Astrocyte (in vitro differentiated cells and primary cell): ENCODE measurements at places on chromosomes 12 and 14. TPM values are rescaled to one million over a fixed set of nuclear protein-coding genes. Genes with fewer than 3 reads are reported as not detected.

DNA sequence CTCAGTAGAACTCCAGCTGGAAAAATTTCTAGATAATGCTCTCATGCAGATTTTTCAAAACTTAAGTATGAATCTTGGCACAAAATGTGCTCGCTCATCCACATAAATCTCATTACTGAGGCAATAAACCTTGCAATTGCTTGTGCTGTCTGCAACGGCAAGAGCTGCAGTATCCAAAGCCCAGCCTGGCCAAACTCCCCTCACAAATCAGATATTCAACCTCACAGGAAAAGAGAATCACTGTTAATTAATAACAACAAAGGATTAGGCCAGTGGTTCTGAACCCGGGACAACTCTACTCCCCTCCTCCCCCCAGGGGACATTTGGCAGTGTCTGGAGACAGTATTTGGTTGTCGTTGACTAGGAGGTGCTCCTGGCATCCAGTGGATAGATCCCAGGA is 19.2 kb upstream of the CORO1C start:
- peak; percentile 38 for DNase-seq
- H3K27ac ChIP-seq, result no peak overlapping the region
- no peaks in the 10 kb centered on the region for H3K4me1 ChIP-seq
- no peaks in the 10 kb centered on the region for H3K27me3 ChIP-seq
- H3K36me3 ChIP-seq, result no peaks in the 10 kb centered on the region
- no peak overlapping the region for H3K4me3 ChIP-seq

- peak; percentile 100 for DNase-seq
- peak overlapping the region; percentile 99 for H3K27ac ChIP-seq
- peaks cover 29% of the 10 kb centered on the region for H3K36me3 ChIP-seq
- H3K4me1 ChIP-seq, result peaks cover 58% of the 10 kb centered on the region
- no peaks in the 10 kb centered on the region for H3K27me3 ChIP-seq
- no peak overlapping the region for H3K4me3 ChIP-seq
Measured at GRCh38 chr12:108696111-108696995, 35.0 kb downstream of the CORO1C start.

DNA sequence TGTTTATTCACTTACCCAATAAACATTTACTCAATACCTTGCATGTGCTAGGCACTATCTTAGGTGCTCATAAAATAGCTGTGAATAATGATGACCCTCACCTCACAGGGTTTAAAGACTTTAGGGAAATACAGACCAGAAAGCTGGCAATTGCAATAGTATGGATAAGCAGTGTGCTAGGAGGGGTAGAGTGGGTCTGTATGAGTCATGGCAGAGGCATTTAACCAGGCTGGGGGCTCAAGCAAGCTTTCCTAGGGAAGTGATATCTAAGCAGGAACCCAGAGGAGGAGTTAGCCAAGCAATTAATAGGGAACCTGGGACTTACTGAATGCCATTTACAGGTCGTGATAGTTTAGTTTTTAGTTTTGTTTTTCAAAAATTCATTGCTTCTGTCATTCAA is 123.9 kb upstream of the CCDC198 start:
- H3K27ac ChIP-seq, result no peak overlapping the region
- DNase-seq, result no peak
- H3K27me3 ChIP-seq, result no peaks in the 10 kb centered on the region
- no peak overlapping the region for H3K4me3 ChIP-seq
- no peaks in the 10 kb centered on the region for H3K36me3 ChIP-seq

DNA sequence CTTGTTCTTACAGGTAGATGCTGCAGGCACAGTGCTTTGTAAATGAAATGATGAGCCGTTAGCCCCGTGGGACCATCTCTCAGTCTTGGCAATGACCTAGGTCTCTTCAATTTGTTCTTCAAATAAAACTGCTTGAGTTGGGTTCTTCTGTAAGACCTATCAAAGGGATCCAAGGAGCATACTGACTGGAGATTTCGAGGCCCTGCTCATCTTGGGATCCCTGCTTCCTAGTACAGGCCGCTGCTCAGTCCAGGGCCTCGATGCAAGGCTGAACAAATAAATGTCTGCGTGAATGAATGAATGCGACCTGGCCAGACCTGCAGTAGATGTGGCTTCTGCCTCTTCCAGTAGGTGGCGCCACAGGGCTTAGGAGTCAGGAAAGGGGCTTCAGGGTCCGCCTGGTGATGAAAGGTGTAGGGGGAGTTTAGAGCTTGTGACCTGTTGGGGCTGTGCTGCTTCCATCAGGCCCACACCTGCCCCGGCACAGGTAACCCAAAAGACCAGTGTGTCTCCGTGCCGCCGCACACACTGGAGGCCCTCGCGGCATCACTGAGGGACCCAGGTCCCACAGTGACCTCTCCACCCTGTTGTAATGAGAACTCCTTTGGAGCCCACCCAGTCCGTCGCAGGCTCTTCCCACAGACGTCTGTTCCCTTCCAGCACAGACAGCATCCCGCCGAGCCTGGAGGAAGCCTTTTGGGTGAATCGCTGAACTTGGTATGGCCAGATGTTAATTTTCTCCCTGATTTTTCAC is 4.4 kb downstream of the CACNA1C start:
- H3K27me3 ChIP-seq, result peaks cover 8% of the 10 kb centered on the region
- H3K27ac ChIP-seq, result no peak overlapping the region
- H3K4me1 ChIP-seq, result no peaks in the 10 kb centered on the region
- DNase-seq, result no peak

DNA sequence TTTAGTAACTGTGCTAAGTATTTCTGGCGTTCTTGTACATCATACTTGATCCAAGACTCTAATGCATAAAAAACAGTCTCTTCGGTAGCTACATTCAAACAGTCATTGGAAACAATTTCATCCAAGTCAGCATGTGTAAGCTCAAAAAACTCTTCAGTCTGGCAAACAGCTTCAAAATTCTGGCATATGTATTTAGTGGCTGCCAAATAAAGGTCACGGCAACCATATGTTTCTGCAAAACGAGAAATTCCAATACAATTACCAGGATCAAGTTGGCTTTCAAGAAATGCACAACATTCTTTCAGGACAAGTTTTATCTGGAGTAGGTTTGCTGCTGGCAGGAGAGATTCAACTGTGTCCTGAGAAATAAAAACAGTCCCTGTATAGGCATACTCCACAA is 16.5 kb downstream of the KLHL28 start:
- no peaks in the 10 kb centered on the region for H3K27me3 ChIP-seq
- no peak overlapping the region for H3K4me3 ChIP-seq

- no peaks in the 10 kb centered on the region for H3K36me3 ChIP-seq
- H3K4me3 ChIP-seq, result no peak overlapping the region
- H3K4me1 ChIP-seq, result no peaks in the 10 kb centered on the region
Measured at GRCh38 chr12:107779077-107779831, 4.8 kb downstream of the ASCL4 start.

DNA sequence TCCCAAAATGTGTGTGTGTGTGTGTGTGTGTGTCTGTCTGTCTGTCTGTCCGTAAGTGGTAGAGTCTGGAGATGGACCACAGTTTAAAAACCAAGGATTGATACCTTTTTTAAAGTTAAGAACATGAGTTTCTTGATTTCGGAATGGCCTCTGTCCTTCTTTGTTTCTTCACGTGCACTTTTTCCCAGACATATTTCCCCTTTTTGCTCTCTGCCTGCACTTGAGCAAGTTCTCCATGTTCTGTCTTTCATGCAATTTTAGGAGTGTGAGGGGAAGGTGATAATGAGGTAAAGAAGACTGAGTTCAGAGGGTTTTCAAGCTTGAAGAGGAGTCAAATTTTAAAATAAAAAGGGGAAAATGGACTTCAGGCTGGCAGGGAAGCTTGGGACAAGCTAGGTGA is 12.7 kb downstream of the OLR1 start:
- H3K36me3 ChIP-seq, result no peaks in the 10 kb centered on the region
- DNase-seq, result no peak

GRCh38 chr14:35223927-35224326 is 68.3 kb upstream of the PSMA6 start:
- no peak overlapping the region for H3K27ac ChIP-seq
- peaks cover 3% of the 10 kb centered on the region for H3K36me3 ChIP-seq
- H3K4me1 ChIP-seq, result no peaks in the 10 kb centered on the region
- H3K27me3 ChIP-seq, result no peaks in the 10 kb centered on the region

DNA sequence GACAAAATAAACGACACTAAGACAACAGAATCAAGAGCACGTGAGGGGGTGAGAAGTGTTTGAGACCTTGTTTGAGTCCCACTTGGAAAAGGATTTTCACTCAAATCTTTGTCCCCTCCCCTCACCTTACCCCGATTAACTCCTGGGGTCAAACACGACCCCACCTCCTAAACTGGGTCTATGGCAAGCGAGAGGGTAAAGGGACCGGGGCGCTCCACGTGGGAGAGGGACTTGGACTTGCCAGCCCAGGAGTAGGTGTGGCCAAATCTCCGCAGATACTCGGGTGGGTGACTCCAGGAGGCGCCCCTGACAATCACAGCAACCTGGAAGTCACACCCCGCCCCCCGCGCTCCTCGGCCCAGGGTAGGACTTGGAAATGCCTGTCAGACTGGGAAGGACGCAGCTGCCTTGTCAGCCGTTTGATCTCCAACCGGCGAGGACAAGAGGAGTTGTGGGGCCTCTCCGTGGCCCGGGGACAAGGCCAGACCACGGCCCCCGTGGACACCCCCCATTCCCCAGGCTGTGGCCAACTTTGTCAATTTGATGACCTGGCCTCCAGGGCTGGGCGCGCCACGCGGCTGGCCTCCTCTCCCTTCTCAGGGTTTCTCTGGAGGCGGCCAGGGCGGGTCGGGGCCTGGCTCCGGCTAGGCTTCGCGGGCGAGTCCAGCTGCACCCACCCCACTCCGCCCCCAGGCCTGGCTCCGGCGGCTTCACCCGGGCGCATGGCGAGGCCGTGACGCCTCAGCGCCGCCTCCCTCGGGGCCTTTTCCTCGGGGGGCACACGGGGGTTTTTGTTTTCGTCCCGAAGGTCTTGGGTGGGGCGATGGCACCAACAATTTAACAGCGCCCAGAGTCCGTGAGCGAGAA is 1.1 kb upstream of the BCL11B start:
- H3K36me3 ChIP-seq, result no peaks in the 10 kb centered on the region
- peak overlapping the region; percentile 61 for H3K4me3 ChIP-seq
- H3K4me1 ChIP-seq, result peaks cover 17% of the 10 kb centered on the region

DNA sequence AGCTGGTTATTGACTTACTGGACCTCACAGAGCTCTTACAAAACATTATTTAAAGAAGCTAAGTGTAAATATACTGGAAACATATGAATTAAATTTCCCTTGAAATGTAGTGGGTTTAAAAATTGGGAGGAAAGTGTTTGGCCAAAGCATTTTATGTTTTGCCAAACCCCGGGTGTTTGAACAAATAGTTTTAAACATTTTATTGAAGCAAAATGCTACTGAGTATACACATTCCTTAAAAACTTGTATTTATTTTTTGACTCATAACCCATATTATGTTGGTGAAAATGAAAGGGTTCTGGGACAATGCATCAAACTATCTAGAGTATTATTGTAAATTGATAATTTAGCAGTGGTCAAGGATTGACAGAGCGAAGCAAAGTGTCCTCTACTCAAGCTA is 1048.5 kb downstream of the SLC6A15 start:
- no peaks in the 10 kb centered on the region for H3K4me1 ChIP-seq
- no peak for DNase-seq
- H3K4me3 ChIP-seq, result no peak overlapping the region

GRCh38 chr12:26135571-26135970 is 10.7 kb upstream of the BHLHE41 start:
- DNase-seq, result peak; percentile 47
- H3K27ac ChIP-seq, result peak overlapping the region; percentile 39
- no peak overlapping the region for H3K4me3 ChIP-seq
- no peaks in the 10 kb centered on the region for H3K27me3 ChIP-seq
- no peaks in the 10 kb centered on the region for H3K36me3 ChIP-seq
- peaks cover 12% of the 10 kb centered on the region for H3K4me1 ChIP-seq

GRCh38 chr14:83289390-83289789 is 1755.7 kb upstream of the SEL1L start:
- H3K36me3 ChIP-seq, result no peaks in the 10 kb centered on the region
- H3K4me3 ChIP-seq, result no peak overlapping the region
- H3K4me1 ChIP-seq, result no peaks in the 10 kb centered on the region
- H3K27me3 ChIP-seq, result no peaks in the 10 kb centered on the region
- no peak for DNase-seq

- H3K36me3 ChIP-seq, result no peaks in the 10 kb centered on the region
- no peak overlapping the region for H3K4me3 ChIP-seq
- DNase-seq, result peak; percentile 62
- H3K4me1 ChIP-seq, result no peaks in the 10 kb centered on the region
- H3K27ac ChIP-seq, result no peak overlapping the region
Measured at GRCh38 chr14:63677891-63678379, 36.3 kb upstream of the WDR89 start.

- no peak overlapping the region for H3K27ac ChIP-seq
- H3K27me3 ChIP-seq, result no peaks in the 10 kb centered on the region
- H3K4me1 ChIP-seq, result no peaks in the 10 kb centered on the region
Measured at GRCh38 chr12:73384592-73384991, 1112.4 kb downstream of the TRHDE start.

DNA sequence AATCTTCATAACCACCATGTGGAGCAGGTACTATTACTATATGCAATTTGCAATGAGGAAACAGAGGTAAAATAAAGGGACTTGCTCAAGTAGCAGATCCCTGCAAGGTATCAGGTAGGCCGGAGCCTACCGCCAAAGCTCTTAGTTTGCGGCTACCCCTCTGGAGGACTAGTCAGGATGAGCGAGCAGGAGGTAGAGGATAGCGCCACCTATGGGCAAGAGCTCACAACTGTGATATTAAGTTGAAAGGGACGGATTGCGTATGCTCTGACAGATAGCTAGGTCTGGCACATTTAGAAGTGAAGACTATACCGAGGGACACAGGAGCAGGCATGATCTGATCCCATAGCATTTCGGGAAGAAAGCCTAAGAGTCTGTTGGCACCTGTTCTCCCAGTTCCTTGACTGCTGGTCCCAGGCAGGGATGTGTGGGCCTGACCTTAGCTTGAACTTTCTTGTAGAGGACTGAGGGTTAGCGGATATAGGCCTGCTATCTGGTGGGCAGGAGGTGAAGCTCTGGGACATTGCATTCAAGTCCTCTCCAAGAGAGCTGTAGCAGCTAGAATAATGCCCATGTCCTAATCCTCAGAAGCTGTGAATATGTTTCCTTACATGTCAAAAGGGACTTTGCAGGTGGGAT is 48.0 kb downstream of the SLC17A8 start:
- no peak overlapping the region for H3K27ac ChIP-seq
- no peaks in the 10 kb centered on the region for H3K4me1 ChIP-seq
- H3K36me3 ChIP-seq, result no peaks in the 10 kb centered on the region
- DNase-seq, result no peak
- no peaks in the 10 kb centered on the region for H3K27me3 ChIP-seq

Gene CCDC38
- total RNA-seq, result 0.07 TPM in 1 of 2 replicates, not detected in the other

Gene FOXN4
- not detected in 2 replicates for total RNA-seq

Gene CRADD
- total RNA-seq, result 7.6 and 8.8 TPM in 2 replicates
